Hepatocyte (in vitro differentiated cells): ENCODE measurements at places on chromosomes 13 and 19.
A peak's percentile ranks its signal among the peaks of the same experiment; 100 is the strongest.

DNA sequence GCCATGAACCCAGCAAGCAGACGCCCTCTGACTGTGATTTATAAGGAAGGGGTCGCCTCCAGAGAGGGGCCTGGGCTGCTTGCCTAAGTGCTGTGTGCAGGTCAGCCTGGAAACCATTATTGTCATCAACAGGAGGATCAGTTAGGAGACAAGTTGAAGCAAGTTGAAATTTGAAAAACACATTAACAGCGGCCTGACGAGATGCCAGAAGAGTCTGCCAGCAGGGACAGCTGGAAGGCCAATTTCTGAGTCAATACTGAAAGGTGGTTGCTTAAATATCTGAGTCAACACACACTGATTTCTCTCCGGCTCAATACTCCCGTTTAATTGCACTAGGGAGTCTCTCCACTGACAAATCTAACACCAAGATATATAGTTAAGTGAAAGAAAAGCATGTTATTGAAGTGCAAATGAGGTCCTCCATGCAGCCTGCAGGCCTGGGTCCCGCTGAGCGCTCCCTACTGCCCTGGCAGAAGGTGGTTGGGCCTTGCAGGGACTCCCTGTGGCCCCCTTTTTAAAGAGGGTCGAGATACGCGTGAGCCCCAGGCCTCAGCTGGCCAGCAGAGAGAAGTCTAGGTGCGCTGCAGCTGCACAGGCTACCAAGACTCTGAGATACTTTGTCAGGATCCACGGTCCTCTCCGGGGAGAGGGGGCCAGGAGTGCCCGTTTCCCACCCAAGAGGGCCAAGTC, 91.1 kb downstream of the RNASEH2B start:
- DNase-seq: no peak

DNA sequence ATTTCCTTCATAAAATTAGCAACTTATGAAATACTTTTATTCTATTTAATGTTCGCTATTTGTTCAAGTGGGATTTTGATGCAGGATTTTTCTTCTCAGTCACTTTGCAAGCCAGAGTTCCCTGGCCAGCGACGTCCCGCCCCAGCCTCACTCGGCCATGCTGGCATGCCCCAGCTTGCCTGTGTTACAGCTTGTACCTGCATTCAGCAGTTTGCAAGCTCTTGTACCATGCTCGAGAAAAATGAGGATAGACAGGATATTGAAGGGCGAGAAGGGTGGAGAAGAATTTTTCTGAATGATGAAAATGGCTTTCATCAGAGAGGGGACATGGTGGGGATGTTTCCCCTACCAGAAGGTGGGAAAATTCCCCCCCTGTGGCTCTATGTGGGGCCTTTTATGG, 2180.2 kb upstream of the PCDH20 start:
- no peak for DNase-seq

DNA sequence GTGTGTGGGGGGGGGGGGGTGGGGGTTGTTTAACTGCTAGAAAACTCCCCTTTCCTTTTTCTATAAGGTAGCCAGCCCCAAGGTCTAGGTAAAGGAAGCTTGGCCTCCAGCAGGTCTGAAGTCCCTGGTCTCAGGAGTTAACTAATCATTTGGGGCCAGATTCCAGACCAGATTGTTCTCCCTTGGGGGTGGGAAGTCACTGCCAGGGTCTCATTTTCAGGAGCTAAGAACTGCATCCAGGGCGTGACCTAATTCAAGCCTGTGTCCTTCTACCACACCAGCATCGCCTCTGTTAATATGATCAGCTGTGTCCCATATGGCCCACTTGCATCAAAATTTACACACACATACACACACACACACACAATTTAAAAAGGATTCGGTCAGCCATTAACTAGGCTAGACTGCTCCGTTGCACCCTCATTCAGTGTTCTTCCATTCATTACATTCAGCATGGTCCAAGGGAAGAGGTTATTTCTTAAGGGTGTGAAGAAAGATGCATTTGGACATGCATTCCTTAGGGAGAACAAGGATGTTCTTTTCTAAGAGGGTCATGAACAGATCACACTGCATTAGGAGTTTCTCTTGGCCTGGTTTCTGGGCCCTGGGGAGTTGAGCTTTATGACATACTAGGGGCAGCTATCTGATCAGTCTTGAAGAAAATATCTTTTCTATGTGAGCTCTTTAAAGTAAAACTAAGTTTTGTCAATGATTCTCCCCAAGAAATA, 91.0 kb downstream of the FGF14 start:
- no peak for DNase-seq

- no peak for DNase-seq
These were observed 471.7 kb downstream of the EFNB2 start for GRCh38 chr13:106063591-106064313.

DNA sequence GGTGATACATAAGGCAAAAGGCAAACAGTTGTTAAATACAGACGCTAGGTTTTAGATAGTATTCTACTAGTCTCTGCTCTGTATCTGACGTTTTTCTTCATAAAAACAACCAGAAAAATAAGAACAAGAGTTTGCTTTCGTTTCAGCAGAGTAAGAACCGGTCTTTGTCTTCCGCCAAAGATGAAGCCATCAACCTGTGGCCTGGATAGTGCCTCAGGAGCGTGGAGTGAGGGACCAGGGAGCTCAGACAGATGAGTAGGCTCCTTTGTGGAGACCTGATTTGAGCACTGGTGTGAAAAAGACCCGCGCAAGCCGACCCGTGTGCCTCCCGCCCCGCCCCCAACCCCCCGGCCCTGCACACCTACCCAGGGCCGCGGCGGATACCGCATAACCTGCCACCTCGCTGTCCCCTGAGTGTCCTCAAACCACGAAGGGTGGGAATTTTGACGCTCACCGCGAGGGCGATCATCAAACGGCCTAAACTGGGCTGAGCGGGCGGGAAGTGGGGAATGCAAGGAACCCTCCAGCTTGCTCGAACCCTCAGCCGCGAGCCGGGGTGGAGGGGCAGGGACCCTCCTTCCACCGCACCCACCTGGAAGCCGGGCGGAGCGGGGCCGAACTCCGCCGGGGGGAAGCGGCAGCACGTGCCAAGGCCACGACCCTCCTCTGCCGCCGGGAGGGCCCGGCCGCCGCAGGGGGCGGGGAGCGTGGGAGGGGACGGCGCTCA, 866 bp upstream of the LMO7 start:
- DNase-seq: peak; percentile 5

GRCh38 chr13:113742000-113742441, 17.0 kb upstream of the TMEM255B start:
- DNase-seq: peak; percentile 79

DNA sequence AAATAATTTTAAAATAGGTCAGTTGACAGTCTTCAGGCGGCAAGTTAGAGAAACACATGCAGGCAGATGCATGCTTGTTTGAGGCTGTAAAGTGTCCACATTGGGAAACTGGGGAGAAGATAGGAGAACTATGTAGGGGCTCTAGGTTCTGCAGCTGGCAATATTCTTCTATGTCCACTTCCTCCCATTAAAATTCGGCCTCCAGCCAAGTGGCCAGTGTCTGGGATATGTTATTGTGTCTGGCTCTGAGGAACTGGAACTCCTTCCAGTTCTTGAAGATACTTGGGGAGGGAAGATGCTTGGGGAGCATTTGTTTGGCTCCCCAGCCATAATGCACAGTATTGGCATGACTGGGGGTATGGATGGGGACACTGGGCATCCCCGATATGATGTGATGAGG, 20.9 kb upstream of the KLF2 start:
- DNase-seq: no peak

- DNase-seq: no peak
These were observed 11.7 kb downstream of the RFX2 start for GRCh38 chr19:6098574-6098973.

GRCh38 chr19:4730740-4731171, 7.1 kb upstream of the DPP9 start:
- no peak for DNase-seq

- DNase-seq: no peak
These were observed 184.7 kb downstream of the OXGR1 start for GRCh38 chr13:96809366-96810096.

- no peak for DNase-seq
These were observed 2.7 kb downstream of the CNMD start for GRCh38 chr13:52736891-52737290.

- DNase-seq: no peak
These were observed 1132.7 kb downstream of the SLITRK1 start for GRCh38 chr13:82749551-82749950.

DNA sequence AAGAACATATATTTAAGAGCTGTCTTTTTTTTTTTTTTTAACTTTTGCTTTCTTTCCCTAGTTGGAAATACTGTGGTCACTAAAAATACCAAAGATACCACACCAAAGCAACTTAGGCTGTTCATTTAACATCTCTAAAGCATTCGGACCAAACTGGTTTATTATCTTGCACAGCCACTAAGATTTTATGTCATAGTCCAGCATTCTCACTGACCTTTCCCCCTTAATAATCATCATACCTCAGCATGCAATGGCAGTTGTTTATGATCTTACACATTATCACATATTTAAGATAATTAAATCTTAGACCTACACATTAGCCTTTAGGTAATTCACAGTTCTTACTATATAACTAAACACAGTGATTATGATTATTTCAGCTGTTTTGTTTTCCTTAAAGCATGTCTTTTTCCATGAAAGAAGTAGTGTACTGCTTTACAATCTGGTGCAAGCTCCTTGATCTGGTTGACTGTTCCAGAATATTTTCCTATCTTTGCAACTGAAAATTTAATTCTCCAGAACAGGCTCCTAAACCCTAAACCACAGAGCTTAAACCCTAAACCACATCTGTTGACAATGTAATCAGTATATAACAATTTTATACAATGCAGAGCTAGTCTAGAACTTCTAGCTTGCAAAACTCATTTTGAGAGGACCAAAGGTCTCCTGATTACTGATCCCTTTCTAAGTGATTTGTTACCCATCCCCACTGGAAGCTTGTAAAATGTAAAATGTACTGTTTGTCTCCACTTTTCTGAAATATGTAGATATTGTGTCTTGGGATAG, 74.2 kb downstream of the CDK8 start:
- no peak for DNase-seq

GRCh38 chr13:35549481-35549880, 73.0 kb upstream of the MAB21L1 start:
- DNase-seq: no peak

DNA sequence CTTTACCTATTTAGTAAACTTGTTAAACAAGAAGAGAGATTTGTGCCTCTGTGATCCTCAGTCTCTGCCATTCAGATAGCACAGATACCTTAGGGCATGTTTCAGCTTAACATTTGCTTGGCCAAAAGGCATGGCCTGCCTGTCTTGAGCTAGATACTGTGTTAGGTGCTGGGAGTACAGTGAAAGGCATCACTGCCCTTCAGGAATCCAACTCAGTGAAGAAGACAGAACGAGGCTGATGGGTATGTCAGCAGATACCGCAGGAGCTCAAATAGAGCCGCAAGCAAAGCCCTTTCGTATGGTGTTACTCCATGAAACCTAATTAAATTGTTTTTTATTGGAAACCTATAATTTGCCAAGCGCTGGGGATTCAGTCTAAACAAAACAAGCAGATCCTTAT, 12.9 kb downstream of the ZNF507 start:
- no peak for DNase-seq

GRCh38 chr13:41516166-41516565, 58.8 kb downstream of the RGCC start:
- no peak for DNase-seq

GRCh38 chr19:53581871-53582279, 43.9 kb downstream of the ZNF331 start:
- no peak for DNase-seq

- no peak for DNase-seq
These were observed 33.2 kb downstream of the EFNA2 start for GRCh38 chr19:1318678-1319471.

DNA sequence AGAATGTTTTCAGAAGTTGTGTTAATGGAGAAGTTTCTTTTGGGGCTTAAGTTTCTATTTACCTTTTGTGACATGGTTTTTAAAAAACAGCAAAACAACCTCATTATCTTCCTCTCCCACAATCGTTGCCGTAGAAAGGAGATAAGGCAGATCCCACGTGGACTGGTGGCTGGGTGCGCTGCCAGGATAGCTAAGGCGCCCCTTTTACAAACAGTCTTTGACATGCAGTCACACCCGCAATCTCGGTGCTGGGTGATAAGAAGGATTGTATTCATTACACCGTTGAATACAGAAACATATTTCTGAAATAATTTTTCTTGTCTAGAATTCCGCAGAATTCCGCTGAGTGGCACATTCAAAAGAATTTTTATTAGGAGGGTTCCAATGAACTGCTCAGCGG, 271.1 kb downstream of the UQCRFS1 start:
- DNase-seq: no peak

DNA sequence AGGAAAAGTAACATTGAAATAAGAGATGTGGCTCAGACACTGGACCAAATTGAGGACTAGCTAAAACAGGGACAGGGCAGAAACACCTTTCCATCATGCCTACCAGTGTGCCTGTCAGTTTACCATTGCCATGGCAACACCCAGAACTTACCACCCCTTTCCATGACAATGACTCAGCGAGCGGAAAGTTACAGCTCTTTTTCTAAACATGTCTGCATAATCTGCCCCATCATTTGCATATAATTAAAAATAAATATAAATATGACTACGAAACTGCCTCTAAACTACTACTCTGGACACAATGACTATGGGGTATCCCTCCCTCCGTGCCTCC, 96.0 kb downstream of the UBL3 start:
- no peak for DNase-seq

- DNase-seq: no peak
These were observed 133.5 kb downstream of the DNAJC15 start for GRCh38 chr13:43156916-43157315.

GRCh38 chr19:17235300-17235970, 9.4 kb downstream of the OCEL1 start:
- DNase-seq: peak; percentile 86

GRCh38 chr19:30017172-30017571, 75.1 kb downstream of the URI1 start:
- DNase-seq: no peak

GRCh38 chr19:32291876-32292275, 53.5 kb upstream of the ZNF507 start:
- DNase-seq: no peak

- no peak for DNase-seq
These were observed 21.6 kb downstream of the FAM124A start for GRCh38 chr13:51243832-51244231.
